ENCODE measurements at places on chromosomes 2 and 18. TPM values are rescaled to one million over a fixed set of nuclear protein-coding genes. Genes with fewer than 3 reads are reported as not detected.

ZNF385B gene
- 4.7 TPM for total RNA-seq

DNA sequence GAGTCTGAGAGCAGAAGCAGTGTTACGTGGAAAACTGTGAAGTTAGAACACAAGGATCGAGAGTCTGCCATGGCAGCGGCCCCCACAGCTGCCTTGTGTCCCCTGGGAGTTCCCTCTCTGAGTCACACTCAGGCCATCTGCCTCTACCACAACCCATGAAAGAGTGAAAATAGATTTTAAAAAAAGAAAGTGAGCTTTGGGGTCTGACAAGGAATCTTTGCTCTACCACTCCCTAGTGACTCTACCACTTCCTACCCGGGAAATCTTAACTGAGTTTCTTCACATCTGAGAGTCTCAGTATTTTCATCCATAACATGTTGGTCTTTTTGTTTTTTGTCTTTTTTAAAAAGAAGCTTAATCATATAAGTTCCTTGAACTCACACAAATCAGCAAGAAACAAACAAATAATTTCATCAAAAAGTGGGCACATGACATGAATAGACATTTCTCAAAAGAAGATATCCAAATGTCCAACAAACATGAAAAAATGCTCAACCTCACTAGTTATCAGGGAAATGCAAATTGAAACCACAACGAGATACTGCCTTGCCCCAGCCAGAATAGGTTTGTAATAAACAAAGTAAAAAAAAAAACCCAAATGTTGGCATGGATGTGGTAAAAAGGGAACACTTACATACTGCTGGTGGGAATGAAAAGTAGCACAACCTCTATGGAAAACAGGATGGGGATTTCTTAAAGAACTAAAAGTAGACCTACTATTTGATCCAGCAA, 2.4 kb upstream of the MSGN1 start:
- DNase-seq = no peak
- H3K4me1 ChIP-seq = no peaks in the 10 kb centered on the region
- no peak overlapping the region for H3K4me3 ChIP-seq
- no peak overlapping the region for H3K27ac ChIP-seq
- no peaks in the 10 kb centered on the region for H3K36me3 ChIP-seq

DNA sequence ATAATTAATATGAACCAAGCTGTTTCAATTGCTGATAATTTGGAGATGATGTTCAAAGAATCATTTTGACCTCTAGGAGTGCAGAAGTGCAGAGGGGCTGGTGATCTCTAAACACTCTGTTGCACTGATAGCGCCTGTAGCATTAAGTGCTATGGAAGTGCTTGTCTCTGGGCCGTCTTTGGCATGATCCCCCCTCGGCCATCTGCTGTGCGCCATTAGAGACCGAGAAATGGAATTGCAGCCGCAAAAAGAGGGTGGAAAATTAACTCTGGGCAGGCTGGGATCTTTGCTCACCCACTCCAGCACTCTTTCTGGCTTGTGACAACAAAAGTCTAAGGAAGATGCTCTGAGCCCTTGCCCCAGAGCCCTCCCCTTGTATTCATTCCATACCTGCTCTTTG, 23.4 kb downstream of the AKAIN1 start:
- H3K27me3 ChIP-seq = no peaks in the 10 kb centered on the region

GRCh38 chr18:45437366-45437765, 177.9 kb upstream of the SLC14A2 start:
- no peak overlapping the region for H3K27ac ChIP-seq
- no peaks in the 10 kb centered on the region for H3K36me3 ChIP-seq

SESTD1 gene
- 8.3 TPM for total RNA-seq

DNA sequence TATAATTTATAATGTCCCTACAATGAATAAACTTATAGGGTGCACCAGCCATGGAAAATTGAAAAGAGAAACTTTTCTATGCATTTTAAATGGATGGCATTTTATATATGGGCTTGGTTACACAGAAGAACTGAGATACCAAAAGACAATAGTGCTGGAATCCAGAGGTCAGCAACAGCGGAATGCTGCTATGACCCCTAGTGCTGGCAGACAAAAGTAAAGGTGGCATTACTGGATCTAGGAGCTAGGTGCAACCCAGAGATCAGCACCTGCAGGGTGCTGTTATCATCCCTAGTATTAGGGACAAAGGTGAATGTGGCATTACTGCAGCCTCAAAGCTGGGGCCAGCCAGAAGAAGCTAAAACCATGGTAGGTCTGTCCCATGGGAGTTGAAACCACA, 392.7 kb upstream of the ST6GAL2 start:
- H3K4me1 ChIP-seq = no peaks in the 10 kb centered on the region
- DNase-seq = no peak
- H3K4me3 ChIP-seq = no peak overlapping the region
- no peak overlapping the region for H3K27ac ChIP-seq

PLEK gene
- 40.6 TPM for total RNA-seq

- H3K27ac ChIP-seq = no peak overlapping the region
- no peaks in the 10 kb centered on the region for H3K36me3 ChIP-seq
- no peak for DNase-seq
- peaks cover 2% of the 10 kb centered on the region for H3K27me3 ChIP-seq
- H3K4me3 ChIP-seq = no peak overlapping the region
- no peaks in the 10 kb centered on the region for H3K4me1 ChIP-seq
These were observed 128.9 kb upstream of the OTOS start for GRCh38 chr2:240269380-240269779.

GRCh38 chr18:37537868-37538525, 27.6 kb downstream of the CELF4 start:
- H3K4me1 ChIP-seq = no peaks in the 10 kb centered on the region
- no peak overlapping the region for H3K27ac ChIP-seq
- H3K36me3 ChIP-seq = no peaks in the 10 kb centered on the region
- H3K4me3 ChIP-seq = no peak overlapping the region
- H3K27me3 ChIP-seq = peaks cover 4% of the 10 kb centered on the region
- DNase-seq = peak; percentile 73

DNA sequence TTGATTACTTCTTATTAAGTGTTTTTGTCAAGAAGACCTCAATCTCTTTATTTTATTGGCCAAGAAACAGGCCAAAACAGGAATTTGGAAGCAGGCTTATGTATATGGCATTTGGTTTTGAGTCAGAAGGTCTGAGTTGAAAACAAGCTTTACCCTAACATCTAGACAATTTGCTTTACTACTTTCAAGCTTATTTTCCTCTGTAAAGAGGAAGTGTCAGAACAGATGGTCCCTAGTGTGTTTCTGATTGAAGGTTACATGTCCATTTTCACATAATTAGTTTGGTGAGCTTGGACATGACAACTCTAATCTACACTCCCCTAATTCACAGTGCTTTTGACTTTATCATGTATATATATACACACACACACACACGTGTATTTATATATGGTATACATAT, 19.8 kb upstream of the MAP4K4 start:
- no peaks in the 10 kb centered on the region for H3K4me1 ChIP-seq
- no peaks in the 10 kb centered on the region for H3K27me3 ChIP-seq
- no peak overlapping the region for H3K4me3 ChIP-seq
- no peak overlapping the region for H3K27ac ChIP-seq
- no peak for DNase-seq
- H3K36me3 ChIP-seq = no peaks in the 10 kb centered on the region

GRCh38 chr2:118089139-118089800, 999 bp downstream of the INSIG2 start:
- H3K36me3 ChIP-seq = no peaks in the 10 kb centered on the region
- peaks cover 40% of the 10 kb centered on the region for H3K4me1 ChIP-seq
- H3K27me3 ChIP-seq = no peaks in the 10 kb centered on the region
- peak overlapping the region; percentile 96 for H3K27ac ChIP-seq

GRCh38 chr18:77068321-77069312, 64.0 kb downstream of the MBP start:
- H3K27me3 ChIP-seq = no peaks in the 10 kb centered on the region
- peak overlapping the region; percentile 72 for H3K27ac ChIP-seq
- no peak for DNase-seq
- peaks cover 9% of the 10 kb centered on the region for H3K4me1 ChIP-seq
- peaks cover 10% of the 10 kb centered on the region for H3K36me3 ChIP-seq
- no peak overlapping the region for H3K4me3 ChIP-seq

DNA sequence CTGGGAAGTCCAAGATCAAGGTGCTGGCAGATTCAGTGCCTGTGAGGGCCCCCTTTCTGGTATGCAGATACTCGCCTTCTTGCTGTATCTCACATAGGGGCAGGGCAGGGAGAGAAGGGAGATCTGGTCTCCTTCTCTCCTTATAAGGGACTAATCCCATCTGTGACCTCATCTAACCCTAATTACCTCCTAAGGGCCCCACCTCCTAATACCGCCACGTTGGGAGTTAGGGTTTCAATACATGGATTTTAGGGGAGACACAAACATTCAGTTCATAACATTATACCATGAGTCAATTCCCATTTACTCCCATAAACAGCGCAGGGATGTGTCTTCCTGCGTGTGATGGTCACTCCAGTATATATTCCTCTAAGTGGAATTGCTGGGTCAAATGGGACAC, 73.8 kb upstream of the TXNDC2 start:
- no peaks in the 10 kb centered on the region for H3K4me1 ChIP-seq
- H3K36me3 ChIP-seq = no peaks in the 10 kb centered on the region
- no peak for DNase-seq

- H3K36me3 ChIP-seq = no peaks in the 10 kb centered on the region
- no peaks in the 10 kb centered on the region for H3K4me1 ChIP-seq
- H3K27me3 ChIP-seq = no peaks in the 10 kb centered on the region
- DNase-seq = no peak
- H3K4me3 ChIP-seq = no peak overlapping the region
These were observed 202.1 kb downstream of the RNF144A start for GRCh38 chr2:7119132-7119835.

GRCh38 chr2:180907731-180908130, 72.7 kb upstream of the UBE2E3 start:
- no peaks in the 10 kb centered on the region for H3K27me3 ChIP-seq
- no peaks in the 10 kb centered on the region for H3K36me3 ChIP-seq
- H3K4me1 ChIP-seq = no peaks in the 10 kb centered on the region
- no peak overlapping the region for H3K4me3 ChIP-seq
- DNase-seq = no peak

GRCh38 chr18:74945774-74946545, 263.0 kb downstream of the PTGR3 start:
- no peak for DNase-seq
- H3K4me1 ChIP-seq = no peaks in the 10 kb centered on the region
- H3K27ac ChIP-seq = no peak overlapping the region
- no peaks in the 10 kb centered on the region for H3K27me3 ChIP-seq
- H3K36me3 ChIP-seq = no peaks in the 10 kb centered on the region
- no peak overlapping the region for H3K4me3 ChIP-seq

SERPINB3 gene
- 0.05 TPM for total RNA-seq

MROH2A gene
- not detected for total RNA-seq
